ENCODE measurements at places on chromosomes 3 and 15. TPM values are rescaled to one million over a fixed set of nuclear protein-coding genes. Genes with fewer than 3 reads are reported as not detected.

- ATAC-seq: no peak
Measured at GRCh38 chr3:168862466-168862865, 766.7 kb upstream of the GOLIM4 start.

DNA sequence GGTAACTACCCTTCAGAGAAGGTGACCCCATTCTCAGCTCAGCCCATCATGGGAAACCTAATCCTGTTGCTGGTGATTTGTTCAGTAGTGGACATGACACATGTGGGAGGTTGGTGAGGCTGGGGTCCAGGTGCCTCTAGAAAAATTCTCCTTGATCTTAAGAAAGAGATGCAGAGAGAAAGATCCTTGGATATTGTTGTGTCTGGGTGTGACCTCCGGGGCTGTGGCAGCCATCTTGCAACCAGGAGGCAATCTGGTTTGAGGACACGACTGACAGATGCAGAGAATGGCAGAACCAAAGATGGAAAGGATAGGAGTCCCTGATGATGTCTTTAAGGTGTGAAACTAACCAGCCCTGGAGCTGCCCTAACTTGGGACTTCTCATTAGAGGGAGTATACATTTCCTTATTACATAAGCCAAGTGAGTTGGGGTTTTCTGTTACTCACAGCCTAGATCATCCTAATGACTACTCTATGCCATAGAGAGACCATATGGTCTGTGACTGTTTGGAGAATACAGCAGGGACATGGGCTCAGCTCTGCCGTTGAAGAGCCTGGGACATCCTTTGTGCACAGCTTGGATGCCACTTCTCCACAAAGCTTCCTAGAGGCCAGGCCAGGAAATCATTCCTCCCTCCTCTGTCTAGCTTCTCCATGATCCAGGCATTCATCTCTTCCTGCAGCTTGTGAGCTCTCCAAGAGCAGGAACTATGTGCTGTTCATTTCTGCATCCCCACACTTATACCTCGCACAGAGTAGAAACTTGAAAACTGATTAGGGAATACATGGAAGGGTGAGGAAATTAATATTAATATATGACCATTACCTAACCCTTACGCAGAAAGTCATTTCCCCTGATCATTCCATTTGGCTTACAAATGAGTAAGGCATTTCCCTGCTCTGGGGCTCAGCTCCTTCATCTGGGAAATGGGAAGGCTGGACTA lies 45.9 kb downstream of the HRH1 start:
- ATAC-seq: peak; percentile 28

- no peak for ATAC-seq
Measured at GRCh38 chr3:194890091-194890490, 204.4 kb downstream of the FAM43A start.

- no peak for ATAC-seq
Measured at GRCh38 chr15:74176262-74177214, 3.0 kb downstream of the ISLR start.

DNA sequence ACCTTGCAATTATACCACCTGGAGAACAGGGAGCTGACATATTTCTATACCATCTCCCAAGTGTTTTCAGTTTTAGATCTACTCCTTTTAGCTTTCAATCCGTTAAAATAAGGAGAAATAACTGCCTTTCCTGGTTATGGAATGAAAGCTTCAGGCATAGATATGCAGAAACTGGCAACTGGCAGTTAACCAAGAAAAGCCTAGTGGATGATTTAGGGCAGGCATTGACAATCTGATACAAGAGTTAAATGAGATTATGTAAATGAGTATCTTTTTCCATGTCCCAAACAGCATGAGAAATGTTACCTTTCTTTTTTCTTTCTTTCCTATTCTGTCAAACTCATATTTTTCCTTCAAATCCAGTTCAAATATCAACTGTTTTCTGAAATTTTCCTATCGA lies 689.1 kb upstream of the DPPA4 start:
- ATAC-seq: no peak

GRCh38 chr3:72601060-72601459 lies 247.2 kb downstream of the SHQ1 start:
- no peak for ATAC-seq

- no peak for ATAC-seq
Measured at GRCh38 chr3:115286529-115287197, 139.6 kb upstream of the ZBTB20 start.

DNA sequence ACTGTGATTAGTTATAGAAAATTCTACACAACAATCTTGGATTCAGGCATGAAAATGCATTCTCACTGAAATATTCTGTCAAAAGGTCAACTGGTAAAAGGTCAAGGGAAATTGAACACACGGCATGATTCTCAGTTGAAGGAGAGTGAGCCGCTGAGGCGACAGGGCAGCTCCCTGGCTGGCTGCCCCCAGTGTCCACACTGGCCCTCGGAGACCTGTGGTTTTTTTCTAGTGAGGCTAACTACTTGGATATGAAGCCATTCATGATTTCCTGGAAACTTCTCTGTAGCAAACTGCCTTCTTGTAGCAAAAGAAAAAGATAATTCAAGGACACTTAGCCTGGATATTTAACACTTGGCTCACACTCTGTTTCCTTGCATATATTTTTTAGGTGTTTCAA lies 37.2 kb downstream of the AADACL2 start:
- no peak for ATAC-seq

DNA sequence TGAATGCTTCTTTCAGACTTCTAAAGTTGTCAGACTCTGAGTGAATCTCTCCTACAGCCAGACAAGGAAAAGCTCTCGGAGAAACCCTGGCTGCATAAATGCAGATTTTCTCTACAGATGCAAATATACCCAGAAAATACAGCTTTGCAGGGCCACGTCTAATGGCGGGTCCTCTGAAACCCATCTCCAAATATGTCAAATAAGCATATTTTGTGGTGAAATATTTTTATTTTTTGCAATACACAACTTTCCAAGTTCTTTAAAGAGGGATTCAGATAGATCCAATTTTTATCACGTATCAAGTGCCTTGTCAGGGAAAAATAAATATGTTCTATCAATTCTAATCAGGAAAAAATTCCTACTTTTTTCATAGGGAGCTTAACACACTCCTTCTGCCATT lies 229.4 kb downstream of the SI start:
- no peak for ATAC-seq

- ATAC-seq: no peak
Measured at GRCh38 chr15:84766461-84767035, 18.2 kb downstream of the ZNF592 start.

- no peak for ATAC-seq
Measured at GRCh38 chr3:172448661-172449465, 607 bp upstream of the GHSR start.

DNA sequence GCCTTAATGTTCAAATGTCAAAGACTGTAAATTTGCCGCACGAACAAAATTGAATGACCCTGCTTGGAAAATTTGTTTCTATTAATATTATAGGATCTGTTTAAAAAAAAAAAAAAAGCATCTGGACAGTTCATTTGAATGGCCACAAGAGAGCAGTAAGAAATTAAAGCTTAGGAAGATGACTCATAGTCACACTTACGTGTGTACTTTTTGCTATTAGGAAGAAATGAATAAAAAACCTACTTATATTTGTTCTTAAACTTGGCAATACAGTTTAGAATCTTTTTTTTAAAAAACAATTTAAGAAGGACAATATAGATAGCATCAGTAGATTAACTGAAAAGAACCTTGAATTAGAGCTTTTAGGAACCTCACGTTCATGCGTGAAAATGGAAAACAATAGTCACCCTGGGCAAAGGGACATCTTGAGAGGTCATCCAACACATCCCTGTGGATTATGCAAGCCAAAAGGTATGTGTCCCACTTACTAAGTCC lies 621.8 kb downstream of the MECOM start:
- ATAC-seq: peak; percentile 57

DNA sequence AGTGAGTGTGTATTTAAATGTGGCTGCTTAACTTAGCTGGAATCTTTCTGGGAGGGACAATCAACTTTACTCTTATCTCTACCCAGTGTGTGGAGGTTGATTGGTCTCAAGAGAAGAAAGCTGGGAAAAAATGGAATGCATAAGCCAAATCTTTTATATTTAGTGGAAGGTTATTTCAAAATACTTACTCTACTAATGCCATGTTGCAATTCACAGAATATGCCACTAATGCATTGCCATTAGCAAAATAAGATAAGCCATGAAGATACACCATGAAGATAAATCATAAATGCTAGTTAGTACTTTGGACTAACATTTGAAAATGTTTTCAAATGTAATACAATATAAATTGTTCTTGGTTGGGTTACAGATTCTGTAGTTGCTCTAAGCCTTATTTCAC lies 155.1 kb upstream of the LRRFIP2 start:
- no peak for ATAC-seq

DNA sequence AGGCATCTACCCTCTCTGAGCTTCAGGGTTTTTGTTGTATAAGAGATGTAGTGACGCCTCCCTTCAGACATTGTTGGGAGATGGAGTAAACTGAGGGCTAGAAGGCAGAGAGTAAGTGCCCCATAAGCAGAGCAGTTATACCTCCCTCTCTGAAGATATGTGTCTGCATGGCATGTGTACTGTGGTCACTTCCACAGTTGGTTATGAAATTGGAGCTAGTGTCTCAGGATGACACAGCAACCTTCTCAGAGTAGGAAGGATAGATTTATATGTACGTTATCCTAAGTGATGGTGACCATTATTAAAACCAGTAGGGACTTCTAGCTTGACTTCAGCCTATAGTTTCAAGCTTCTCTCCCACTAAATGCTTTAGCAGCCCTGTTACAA lies 17.9 kb downstream of the PXK start:
- ATAC-seq: peak; percentile 6

ROPN1B gene
- total RNA-seq: not detected

CSPG5 gene
- total RNA-seq: 0.48 TPM

Data from esophagus mucosa (tissue), 1 donor.